LNCaP clone FGC (cell line): ENCODE measurements at places on chromosomes 6 and 20.

- DNase-seq: no peak
Observed at GRCh38 chr20:23180451-23180921, 94.4 kb upstream of the CD93 start.

GRCh38 chr20:6829510-6830116 lies 62.1 kb downstream of the BMP2 start:
- no peak for DNase-seq

- DNase-seq: no peak
Observed at GRCh38 chr20:50186151-50186885, 4.3 kb upstream of the CEBPB start.

GRCh38 chr6:144062786-144063185 lies 32.6 kb downstream of the SF3B5 start:
- DNase-seq: no peak

DNA sequence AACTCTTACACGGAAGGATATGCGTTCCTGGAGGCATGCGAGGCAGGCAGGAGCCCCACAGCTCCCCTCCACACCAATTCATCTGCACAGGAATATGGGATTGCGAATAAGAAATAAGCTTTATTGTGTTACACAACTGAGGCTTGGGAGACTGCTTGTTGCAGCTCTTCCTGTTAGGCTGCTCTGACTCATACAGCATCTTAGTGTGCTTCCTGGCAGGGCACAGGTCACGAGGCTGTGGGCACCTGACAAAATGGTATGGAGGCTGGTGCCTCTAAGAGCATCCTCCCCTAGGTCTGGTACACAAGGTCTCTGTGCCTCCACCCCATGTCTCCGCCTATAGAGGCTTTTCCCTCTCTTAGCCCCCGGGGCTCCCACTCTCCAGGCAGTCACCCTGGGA lies 6.8 kb downstream of the SLC22A3 start:
- no peak for DNase-seq

GRCh38 chr6:89160331-89161092 lies 14.7 kb downstream of the PM20D2 start:
- no peak for DNase-seq

GRCh38 chr6:145670311-145670710 lies 65.0 kb downstream of the EPM2A start:
- no peak for DNase-seq

GRCh38 chr6:109671733-109672132 lies 19.3 kb downstream of the AK9 start:
- no peak for DNase-seq

DNA sequence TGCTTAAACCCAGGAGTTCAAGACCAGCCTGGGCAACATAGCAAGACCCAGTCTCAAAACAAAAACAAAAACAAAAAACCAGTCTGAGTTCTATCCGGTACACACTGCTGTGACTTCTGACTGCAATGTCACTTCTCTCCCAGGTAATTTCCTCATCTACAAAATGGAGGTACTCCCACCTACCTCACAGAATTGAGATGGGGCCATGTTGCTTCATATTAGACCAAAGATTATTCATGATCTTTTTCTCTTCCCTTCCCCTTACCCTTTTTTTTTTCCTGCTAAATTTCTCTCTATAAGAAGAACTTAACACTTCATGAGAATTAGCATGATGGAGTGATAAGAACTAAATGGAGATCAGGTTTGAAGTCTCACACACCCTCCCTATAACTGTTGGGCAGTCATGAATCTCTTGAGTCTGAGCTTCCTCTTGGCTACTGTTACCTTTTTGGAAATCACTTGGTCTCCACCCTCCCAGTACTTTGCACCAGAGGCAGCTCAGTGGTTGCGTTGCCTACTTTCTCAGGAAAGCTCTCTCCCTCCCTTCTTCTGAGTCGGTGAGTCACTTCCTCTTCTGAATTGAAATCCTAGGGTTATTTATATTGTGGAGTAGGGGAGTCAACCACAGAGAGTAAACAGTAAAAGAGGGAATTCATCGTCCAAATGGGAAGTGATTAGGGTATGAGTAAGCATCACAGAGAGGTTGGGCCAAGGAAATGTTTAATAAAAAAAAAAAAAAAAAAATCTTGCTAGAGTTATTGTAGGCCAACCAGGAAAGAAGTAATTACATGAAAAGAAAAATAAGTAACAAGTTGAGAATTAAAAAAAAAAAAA lies 59.9 kb upstream of the MAP7 start:
- peak; percentile 70 for DNase-seq

DNA sequence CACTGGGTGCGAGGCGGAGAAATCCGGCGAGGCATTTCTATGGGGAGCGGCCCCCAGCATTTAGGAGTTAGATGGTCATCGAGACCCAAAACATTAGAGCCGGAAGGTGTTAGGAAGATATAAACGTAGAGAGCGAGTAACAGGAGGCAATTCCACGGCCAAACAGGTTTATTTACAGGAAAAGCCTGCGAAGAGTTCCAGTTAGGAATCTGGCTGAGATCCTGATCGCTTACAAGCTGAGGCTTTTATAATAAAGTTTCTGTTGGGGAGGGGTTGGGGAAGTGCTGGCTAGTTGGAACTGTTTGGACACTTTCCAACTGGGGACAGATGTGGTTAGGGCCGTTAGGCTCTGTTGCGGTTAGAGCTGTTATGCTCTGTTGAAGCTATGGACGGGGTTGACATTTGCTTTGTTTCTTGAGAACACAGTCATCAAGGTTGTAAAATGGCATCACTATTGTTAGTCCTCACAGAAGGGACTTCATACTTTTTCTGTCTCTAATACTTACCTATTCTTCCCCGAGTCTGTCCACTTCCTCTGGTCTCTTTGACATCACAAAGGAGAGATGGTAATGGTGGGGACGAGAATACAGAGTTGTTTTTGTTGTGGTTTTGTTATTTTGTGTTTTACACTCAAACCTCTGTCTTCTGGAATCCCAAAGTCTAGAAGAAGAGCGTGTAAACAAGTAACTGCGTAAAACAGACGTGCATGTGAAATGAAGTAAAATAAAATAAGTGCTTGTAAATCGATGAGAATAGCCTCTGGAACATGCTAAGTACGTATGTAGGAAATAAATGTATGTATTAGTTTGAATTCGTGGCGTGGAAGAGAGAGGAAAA lies 554 bp upstream of the ZSCAN31 start:
- DNase-seq: no peak

DNA sequence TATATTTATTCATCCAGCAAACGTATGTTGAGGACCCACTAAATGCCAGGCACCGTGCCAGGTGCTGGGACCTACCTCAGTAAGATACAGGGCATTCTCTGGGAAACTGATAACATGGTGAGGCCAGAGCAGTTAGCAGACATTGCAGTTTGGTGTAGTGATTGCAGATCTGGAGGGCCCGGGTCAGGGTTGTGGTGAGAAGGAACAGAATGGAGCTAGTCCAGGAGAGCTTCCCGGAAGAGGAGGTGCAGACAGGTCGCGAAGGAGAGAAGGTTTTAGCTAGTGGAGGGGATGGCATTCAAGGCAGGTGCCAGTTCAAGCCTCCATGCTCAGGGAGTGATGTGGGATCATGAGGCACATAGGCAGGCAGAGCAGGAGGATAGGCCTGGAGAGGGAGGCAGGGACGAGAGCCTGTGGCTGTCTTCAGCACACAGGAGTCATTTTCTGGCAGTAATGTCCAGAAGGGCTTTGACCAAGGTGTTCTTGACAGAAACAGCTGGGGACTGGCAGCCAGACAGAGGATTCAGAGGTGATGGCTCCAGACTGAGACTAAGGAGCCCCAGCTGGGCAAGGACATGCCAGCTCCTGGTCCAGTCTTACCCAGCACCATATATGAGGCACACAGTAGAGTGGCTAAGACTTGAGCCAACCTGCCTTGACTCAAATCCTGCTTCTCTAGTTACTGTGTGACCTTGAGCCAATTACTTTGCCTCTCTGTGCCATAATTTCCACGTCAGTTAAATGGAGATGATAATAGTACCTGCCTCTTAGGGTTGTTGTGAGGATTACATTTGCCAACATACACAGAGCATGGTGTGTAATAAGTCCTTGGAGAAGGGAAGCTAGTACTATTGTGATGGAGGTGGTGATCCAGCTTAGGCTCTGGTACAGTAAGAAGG lies 48.3 kb upstream of the FANCE start:
- DNase-seq: no peak

GRCh38 chr20:49661560-49662329 lies 51.9 kb downstream of the B4GALT5 start:
- DNase-seq: no peak

GRCh38 chr6:20217891-20218290 lies 5.6 kb upstream of the MBOAT1 start:
- DNase-seq: no peak

- no peak for DNase-seq
Observed at GRCh38 chr20:48401359-48401758, 426.4 kb downstream of the PREX1 start.

- no peak for DNase-seq
Observed at GRCh38 chr6:161411265-161411944, 137.5 kb upstream of the AGPAT4 start.

GRCh38 chr6:17712576-17712975 lies 5.9 kb upstream of the NUP153 start:
- no peak for DNase-seq

GRCh38 chr20:774016-774659 lies 5.8 kb upstream of the SLC52A3 start:
- no peak for DNase-seq

DNA sequence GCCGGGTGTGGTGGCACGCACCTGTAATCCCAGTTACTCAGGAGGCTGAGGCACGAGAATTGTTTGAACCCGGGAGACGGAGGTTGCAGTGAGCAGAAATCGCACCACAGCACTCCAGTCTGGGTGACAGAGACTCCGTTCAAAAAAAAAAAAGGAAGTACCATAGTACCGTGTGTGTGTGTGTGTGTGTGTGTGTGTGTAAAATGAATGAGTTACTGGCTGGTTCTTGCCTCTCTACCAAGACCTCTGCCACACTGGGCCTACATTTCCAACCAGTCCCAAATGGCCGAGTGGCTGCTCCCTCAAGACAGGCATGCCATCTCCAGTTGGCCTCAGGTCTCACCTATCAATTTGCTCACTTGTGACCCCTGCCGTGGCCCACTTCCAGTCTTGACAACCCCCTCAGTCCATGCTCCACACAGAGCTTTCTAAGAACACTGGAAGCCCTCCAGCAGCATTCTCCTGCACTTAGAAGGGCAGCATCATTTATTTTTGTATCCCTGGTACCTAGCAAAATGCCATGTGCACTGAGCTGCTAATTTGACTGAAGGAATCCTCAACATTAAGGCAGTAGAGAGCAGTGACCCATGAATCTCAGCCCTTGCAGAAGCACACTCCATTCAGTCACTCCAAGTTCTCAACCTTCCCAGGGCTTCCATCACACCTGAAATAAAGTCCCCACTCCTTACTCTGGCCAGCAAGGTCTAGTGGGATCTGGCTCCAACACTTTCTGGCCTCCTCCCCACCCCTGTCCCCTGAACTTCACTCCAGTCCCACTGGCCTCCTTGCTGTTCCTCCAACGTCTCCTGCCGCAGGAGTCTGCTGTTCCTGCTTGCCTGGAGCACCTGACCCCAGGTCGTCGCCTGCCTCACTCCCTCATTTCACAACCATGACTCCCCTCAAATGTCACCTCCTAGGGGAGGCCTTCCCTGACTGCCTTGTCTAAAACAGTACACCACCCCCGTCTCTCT lies 29.9 kb downstream of the COX4I2 start:
- no peak for DNase-seq

- no peak for DNase-seq
Observed at GRCh38 chr6:130985115-130985514, 77.9 kb downstream of the EPB41L2 start.

DNA sequence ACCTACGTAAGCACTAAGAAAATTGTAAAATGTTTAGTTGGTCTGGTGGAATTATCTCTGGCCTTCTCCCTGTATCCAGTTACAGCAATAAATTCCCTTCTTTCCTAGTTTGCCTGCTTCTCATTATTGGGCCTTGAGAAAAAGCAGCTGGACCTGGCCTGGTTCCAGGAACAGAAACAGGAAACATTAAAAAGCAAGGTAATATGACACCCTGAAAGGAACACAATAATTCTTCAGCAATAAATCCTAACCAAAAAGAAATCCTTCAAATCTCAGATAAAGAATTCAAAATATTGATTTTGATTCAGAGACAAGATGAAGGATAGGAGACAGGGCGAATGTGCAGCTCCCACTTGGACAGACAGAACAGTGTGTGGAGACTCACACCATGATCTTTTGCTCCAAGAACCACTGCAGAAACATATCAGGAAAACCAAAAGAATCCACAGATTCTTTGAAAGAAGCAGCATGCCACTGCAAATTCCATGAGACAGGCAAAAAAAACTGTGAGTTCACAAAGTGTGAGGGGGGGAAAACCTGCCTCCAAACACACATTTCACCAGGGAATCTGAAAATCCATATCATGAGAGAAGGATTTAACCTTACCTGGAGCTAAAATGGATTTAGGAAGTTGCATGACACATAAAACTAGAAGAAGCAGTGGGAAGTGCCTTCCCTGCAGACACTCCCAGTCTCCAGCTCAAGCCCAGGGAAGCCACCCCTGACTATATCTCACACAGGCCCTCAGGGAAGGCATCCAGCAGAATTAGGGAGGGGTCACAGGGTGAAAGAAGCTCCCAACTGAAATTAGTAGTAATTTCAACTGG lies 28.9 kb downstream of the TREM1 start:
- peak; percentile 88 for DNase-seq

- DNase-seq: no peak
Observed at GRCh38 chr6:2478200-2478599, 232.8 kb upstream of the GMDS start.

DNA sequence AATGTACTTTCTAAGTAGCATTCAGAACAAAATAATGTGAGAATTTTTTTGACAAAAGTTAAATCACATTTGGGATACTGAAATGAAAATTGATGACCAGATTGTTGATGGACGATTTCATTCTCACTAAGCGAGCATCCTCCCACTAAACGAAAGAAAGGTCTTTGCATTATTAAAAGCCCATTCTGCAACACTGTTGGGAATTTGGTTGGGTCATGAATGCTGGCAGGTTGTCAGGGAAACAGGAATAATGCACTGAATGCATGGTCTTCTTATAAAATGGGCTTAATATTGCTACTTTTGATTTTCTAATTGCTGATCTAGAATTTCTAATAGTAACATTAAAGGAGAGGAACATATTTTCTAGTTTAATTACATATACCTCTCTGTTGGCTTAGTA lies 229.8 kb downstream of the NKAIN2 start:
- no peak for DNase-seq

GRCh38 chr6:134289204-134289575 lies 28.7 kb downstream of the SGK1 start:
- no peak for DNase-seq

DNA sequence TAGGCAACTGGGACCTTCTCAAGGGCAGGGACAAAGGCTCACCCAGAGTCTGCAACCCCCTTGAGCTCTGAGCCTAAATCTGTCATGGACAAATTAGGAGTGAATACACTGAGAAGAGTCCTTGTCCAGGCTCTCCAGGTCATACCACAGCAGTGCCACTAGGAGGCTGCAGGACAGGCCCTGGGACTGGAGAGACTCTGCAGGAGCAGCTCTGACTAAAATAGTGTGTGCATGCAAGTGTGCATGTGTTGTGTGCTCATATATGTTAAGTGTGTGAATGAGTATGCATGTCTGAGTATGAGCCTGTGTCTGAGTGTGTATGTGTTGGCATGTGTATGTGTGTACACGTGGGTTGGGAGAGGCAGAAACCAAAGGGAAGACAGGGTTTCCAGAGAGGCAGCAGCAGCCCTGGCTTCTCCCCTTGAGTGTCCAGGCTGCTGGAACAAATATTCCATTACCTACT lies 27.1 kb downstream of the MRPL14 start:
- DNase-seq: no peak

- DNase-seq: no peak
Observed at GRCh38 chr20:8542110-8542486, 410.0 kb downstream of the PLCB1 start.
